ENCODE measurements at places on chromosomes 11 and 22.

DNA sequence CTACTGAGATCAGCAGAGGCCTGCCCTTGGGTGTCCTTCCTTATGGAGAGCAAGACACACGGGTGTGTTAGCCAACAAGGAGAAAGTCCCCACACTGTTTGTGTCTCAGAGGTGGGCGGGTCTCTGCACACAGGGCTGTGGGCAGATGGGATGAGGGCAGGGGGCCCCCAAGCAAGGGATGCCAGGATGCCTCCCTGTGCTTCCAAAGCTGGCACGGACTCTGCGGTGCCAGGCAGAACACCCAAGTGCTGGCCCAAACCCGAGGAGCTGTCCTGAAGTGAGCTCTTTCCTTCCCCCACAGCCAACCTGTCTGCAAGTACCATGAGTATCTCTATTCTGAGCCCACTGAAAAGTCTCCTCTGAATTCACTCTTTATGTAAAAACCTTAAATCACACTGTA is 273.3 kb downstream of the CTTN start:
- DNase-seq: no peak

- no peak for DNase-seq
Measured at GRCh38 chr11:68264244-68264643, 7.5 kb downstream of the C11orf24 start.

DNA sequence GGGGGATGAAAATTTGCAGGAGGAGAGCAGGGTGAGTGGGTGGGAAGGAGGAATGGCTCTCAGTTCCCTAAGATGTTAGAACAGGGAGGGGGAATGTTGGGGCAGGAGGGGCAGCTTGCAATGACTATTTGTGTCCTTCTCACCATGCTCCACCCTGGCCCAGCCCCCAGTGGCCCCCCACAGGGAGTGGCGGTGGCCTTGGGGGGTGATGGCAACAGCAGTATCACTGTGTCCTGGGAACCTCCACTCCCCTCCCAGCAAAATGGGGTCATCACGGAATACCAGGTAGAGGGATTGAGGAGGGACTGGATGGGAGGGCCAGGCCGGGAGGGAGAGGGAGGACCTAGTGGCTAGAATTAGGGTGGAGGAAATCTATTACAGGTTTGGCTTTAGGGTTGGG is 10.2 kb downstream of the ROBO3 start:
- DNase-seq: no peak

GRCh38 chr11:69451289-69451688 is 30.2 kb upstream of the LINC01488 start:
- no peak for DNase-seq

DNA sequence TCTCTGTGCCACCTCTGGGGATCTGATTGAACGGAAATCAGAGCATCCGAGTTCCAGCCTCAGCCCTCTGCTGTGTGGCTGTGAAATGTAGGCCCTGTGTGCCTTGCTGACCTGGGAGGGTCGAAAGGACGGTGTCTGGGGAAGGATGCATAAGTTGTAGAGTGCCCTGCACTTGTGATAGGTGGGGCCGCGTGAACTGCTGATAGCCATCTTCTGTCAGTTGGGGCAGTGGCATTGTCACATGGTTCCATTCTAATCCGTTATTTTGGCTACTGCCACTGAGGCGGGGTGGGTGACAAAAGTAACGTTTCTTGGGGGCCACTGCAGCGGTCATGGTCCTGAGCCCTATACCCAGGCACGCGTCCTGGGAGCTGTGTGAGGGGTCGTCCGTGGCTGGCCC is 63.4 kb downstream of the LRP5 start:
- no peak for DNase-seq

GRCh38 chr11:10632483-10632882 is 61.1 kb downstream of the IRAG1 start:
- DNase-seq: no peak

DNA sequence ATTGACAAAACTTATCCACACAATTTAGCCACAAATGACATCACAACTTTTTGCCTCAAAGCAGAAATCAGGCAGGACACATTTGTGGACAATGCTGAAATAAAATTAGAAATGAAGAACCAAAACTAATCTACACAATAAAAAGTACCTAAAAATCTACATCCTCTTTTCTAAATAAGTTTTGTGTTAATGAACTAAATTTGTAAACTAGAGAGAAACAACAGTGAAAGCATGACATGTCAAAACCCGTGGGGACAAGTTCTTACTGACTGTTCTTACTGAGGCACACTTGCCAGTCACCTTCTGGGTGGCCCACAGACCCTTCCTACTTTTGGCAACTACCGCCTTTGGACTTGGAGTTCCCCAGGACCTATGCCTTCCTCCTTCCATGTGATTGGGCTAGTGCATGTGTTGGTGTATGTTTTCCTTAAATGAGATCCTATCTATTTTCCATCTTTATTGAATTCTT is 60.7 kb upstream of the MUC15 start:
- DNase-seq: no peak

- DNase-seq: no peak
Measured at GRCh38 chr22:32042924-32043323, at the start of gene SLC5A1. Gene SLC5A1, plus strand, starts transcription at chr22:32043261. Its CDS starts 21 bp downstream, at chr22:32043282.

DNA sequence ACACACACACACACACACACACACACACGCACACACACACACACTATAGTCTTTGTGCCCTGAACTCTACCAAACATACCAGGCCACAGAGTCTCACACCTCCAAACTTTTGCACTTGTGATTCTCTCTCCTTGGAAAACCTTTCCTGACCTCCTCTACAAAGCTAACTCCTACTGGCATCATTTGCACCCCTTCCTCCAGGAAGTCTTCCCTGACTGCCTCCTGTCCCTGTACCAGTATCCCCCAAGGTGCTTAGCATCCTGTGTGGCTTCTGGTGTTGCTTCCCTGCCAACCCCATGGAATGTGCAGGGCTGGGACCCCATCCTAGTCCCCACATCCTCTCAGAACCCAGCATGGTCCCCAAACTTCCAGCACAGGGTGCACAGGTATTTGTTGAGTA is 8.9 kb downstream of the TPST2 start:
- DNase-seq: no peak

- no peak for DNase-seq
Measured at GRCh38 chr11:114076921-114077331, 17.4 kb downstream of the ZBTB16 start.

DNA sequence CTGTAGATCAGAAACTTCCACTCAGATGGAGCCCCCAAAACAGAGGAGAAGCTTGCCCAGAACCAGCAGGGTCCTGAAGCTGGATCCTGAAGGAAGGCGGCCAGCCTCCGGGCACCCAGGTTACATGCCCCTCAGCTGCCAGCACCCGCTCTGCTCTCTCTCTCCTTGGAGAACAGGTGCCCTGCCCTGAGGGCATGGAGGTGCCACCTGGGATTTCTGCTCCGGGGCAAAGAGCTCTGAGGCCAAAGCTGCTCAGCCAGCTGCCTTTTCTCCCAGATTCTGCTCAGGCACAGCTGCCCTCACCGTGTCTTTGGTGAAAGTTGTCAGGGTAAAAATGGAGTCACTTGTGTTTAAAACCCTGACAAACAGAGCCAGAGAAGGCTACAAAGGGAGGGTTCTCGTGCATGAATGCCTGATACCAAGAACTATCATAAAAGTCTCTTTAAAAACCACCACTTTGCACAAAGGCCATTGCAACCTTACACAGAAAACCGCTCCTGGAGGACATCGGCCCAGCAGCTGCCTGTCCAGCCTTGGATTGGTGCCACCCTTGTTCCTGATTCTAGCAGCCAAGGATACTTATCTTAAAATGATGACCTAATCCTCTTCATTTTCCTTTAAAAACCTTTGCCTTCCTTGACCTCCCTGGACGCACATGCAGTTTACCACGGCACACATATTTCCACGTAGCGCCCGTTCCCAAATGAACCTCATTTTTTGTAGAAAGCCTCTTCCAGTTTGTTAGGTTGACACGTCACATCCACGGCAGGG is 140.0 kb downstream of the CACNA1I start:
- no peak for DNase-seq

GRCh38 chr22:32322986-32323385 is 34.7 kb upstream of the RFPL3 start:
- no peak for DNase-seq

- peak; percentile 85 for DNase-seq
Measured at GRCh38 chr22:50620593-50621355, 7.2 kb downstream of the ARSA start.

GRCh38 chr11:6926208-6927029 is at the start of gene ZNF215:
Gene ZNF215, plus strand, starts transcription at chr11:6926426. Its CDS starts 5,847 bp downstream, at chr11:6932273.
- peak; percentile 72 for DNase-seq

- DNase-seq: no peak
Measured at GRCh38 chr22:17980638-17981051, 43.7 kb downstream of the MICAL3 start.

DNA sequence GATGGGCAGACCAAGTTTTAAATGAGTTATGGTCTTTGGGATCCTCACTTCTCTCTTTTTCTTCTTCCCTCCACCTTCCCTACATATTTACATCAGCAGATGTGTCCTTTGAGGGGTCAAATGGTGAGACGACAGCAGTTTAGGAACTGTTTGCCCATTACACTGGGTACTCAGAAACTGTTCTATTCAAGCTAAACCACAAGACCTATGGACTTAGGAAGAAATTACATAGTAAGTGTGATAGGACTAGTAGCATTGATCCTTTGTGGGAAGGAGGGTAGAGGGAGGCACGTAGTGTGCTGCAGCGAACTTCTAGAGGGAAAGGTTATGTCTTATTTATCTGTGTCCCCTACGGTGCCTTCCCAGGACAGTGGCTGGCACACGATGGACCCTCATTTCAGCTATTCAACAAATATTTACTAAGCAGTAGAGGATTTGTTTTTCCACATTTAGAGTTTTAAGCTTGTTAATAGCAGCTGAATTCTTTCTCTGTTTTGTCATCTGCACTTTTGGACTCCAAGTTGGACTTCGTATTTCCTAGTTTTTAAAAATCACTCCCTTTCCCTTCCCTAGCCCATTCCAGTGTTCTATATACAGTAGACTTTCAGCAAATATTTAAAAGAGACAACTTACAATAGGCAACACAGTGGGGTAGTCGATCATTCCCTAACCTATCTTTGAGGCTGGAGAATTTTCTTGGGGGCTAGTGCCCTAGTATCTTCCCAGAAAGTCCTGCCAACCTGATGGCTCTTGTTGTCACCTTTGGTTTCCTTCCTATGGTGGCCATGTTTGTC is 13.9 kb downstream of the FZD4 start:
- DNase-seq: no peak

GRCh38 chr11:126464796-126465195 is 109.3 kb downstream of the ST3GAL4 start:
- no peak for DNase-seq

GRCh38 chr22:40326905-40327735 is 19.2 kb upstream of the ADSL start:
- no peak for DNase-seq

DNA sequence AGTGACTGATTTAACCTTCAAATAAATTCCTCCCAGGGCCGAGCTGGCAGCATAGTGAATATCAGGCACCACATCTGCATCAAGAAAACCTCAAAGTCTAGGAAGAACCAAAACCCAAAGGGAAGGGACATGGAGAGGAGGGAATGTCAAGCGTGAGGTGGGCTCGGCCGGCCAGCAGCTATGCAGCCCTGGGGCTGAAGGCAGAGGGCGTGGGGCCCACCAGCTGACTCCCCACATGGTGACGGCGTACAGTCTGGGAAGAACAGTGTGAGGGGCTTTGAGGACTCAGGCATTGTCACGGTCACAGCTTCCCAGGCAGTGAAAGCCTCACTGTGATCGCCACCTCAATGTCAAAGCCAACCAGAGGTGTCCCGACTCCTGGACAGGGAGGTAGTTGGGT is 412.5 kb downstream of the SHANK2 start:
- DNase-seq: no peak

DNA sequence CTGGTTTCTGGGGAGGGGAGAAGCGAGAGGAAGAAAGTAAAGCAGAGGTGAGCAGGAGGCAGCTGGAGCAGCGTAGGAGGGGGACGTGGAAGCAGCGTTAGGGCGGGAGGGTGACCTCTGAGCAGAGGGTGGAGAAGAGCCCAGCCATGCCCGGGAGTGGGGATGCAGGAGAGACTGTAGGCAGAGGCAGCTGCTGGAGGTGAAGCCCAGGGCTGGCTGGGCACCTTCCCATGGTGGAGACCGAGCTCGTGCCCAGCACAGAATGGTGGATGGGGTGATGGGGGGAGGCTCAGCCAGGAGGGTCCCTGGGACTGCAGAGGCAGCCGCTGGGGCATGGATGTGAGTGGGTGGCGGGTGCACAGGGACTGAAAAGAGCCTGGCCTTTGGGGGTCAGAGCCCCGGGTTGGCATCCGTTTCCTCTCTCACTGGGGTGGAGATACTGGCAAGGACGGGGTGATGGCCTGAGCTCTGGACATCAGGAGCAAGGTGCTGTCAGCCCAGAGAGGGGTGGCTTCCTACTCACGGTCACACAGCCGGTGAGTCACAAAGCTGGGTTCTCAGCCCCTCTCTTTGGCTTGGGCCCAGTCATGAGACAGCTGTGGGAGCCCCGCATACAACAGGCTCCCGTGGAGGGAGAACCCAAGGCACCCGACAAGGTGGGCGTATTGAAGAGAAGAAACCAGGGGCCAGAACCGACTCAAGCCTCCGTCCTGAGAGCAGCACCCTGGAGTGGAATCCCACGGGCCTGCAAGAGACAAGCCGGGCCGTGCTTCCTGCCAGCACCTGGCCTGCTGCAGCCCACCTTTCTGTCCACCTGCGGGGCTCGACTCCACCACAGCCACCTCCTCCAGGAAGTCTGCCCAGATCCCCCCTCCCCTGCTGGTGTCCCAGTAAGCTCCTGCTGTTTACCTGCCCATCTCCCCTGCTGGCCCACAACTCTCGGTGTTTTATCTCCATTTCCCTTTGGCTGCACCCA is 45.8 kb upstream of the FGF3 start:
- DNase-seq: no peak

DNA sequence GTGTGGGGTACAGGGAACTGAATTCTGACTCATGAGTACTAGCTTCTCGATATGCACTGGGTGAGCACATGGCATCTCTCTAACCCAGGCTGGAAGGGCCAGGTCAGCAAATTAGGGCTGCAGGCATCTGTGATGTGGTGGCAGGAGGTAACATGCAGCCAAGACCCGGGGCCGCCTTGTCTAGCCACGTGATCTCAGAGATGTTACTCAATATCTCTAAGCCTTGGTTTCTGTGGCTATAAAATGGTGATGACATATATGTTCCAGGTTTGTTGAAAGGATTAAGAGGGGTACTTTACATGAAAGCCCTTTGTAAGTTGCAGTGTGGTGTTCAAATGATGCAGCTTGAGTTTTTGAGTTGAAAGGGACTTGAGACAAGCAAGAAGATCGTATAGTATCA is 3.2 kb downstream of the ST14 start:
- DNase-seq: no peak

DNA sequence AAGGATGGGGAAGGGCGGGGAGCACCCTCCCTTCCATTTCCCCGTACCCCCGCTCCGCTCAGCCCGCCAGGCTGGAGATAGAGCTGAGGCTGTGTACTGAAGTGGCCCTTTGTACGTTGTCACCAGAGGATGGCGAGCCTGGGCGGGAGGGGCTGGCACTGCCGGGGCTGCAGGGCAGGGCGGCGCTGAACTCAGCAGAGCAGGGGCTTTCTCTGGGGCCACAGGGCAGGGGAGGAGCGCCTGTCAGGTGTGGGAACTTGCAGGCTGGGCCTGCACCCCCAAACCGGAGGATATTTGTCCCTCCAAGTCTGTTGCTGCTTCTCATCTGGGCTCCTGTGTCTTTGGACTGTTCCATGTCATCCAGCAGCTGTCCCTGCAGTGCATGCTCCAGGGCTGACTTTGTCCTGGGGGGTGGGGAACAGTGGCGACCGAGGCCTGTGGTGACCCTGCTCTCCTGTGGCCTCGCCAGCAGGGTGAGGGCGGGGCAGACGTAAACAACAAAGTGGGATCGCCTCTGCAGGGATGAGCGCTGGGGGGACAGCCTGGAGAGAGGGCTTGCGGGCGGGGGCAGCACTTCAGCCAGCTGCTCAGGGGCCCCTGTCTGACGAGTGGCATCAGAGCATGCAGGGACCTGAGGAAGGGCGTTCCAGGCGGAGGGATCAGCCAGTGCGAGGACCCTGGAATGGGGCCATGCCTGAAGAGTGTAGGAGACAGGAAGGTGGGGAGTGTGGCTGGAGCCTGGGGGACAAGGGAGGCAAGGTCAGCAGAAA is 13.1 kb downstream of the MGAT3 start:
- no peak for DNase-seq
